Activated CD4-positive, alpha-beta T cell treated with anti-CD3 and anti-CD28 coated beads, Interleukin-2, amount 50 U/mL, for 24 hours (primary cell): ENCODE measurements at places on chromosomes 7 and 10.

DNA sequence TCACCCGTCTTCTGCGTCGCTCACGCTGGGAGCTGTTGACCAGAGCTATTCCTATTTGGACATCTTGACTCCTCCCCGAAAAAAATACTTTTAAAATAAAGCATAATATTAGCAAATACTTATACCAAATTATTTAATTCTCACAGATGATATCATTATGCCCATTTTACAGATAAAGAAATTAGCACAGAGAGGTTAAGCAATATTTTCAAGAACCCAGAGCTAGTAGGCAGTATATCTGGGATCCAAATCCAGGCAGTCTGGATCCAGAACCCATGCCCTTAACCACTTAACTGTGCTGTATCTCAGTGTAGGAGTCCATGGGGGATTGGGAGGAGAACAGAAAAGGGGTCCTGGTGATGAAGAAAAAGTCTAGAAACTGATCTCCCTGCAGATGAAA lies 6.1 kb downstream of the IQUB start:
- DNase-seq: no peak

DNA sequence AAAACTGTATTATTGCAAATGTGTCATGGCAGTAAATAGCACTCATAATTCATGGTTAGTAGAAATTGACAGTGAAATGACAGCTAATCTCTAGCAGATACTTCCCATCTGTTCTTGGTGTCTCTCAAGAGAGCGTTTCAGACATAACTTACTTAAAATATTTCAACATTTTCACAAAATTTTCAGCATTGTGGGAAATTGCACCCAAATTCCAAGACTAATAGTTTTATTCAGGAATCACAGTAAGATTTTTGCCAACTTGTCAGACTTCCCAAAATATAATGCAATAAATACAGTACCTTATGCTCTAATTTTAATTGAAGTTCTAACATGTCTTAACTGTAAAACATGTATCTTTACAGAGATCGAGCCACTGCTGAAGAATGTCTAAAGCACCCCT lies 41.2 kb downstream of the STK17A start:
- no peak for DNase-seq

GRCh38 chr7:133784486-133785001 lies 342.6 kb upstream of the LRGUK start:
- DNase-seq: no peak

- no peak for DNase-seq
Measured at GRCh38 chr7:34747867-34748727, 90.1 kb downstream of the NPSR1 start.

- DNase-seq: no peak
Measured at GRCh38 chr10:13091801-13092200, 8.2 kb upstream of the OPTN start.

- DNase-seq: no peak
Measured at GRCh38 chr10:44939691-44940401, 19.8 kb upstream of the RASSF4 start.

DNA sequence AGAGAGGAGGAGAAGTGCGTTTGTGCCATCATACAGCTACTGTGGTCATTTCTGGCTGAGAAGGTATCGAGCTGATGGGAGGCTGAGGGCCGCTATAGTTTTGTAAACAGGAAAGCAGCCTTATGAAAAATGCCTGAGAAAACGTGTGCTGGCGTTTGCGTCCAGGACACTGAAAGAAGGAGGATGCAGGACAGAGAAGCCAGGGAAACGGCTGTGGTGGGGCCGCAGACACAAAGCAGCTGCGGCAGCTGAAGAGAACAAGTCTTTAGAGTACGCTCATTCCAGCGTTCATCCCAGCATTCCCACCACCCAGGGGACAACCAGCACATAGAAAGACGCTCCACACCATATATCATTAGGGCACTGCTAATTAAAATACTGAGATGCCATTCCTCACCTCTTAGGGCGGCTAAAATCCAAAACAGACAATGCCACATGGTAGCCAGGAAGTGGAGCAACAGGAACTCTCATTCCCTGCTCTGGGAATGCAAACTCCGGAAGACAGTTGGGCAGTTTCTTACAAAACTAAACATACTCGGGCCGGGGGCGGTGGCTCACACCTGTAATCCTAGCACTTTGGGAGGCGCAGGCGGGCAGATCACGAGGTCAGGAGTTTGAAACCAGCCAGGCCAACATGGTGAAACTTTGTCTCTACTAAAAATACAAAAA lies 18.4 kb downstream of the GNA12 start:
- no peak for DNase-seq

GRCh38 chr7:1340031-1340430 lies 107.4 kb downstream of the UNCX start:
- DNase-seq: no peak

DNA sequence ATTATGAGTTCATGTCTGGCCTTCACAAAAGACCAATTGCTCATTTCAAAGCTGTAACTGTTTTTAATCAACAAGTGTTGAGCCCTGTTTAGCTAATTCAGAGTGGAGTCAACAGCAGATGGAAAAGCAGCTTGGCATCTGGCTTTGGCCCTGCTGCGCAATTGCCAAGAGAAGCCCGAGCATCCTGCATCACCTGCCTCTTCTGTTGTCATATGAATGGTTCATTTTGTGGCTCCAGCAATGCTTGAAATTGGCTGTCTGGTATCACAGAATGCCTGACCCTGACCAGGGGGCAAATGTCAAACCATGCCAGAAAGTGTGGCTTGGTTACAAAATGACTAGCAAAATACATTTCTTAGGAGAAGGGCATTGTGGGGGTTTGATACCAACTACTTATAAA lies 296.5 kb upstream of the PHF14 start:
- DNase-seq: no peak

- DNase-seq: no peak
Measured at GRCh38 chr10:44975431-44976331, 2.9 kb downstream of the DEPP1 start.

DNA sequence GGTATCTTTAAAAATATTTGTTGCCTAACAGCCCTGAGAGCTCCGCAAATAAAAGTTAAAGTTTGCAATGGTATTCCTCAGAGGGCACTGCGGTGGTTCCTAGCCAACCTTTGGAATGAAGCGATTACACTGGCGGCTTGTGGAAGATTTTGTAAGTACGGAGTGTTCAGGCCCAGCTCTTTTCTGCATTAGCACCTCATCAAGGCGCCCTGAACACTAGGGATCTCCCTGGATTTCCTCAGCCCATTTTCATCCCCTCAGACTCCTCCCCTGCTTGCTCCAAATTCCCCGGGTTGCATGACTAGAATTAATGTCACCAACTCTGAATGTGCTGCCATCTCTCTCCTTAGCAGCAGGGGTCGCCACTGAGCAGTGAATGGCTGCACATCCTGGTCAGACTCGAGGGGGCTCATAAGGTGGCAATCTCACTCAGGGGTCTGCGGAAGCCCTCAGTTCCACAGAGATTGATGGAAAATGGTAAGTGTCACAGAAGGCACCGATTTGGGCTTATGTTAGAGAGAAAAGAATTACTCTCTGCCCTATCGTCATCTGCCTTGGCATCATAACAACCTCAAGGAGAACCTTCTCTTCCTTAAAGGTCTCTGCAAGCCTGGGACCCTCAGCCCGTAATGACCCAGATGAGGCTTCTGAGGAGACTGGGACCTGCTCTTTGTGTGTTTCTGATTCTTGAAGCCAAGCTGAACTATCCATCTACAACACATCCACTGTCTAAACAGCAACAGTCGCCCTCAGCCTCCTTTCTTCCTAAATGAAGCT lies 262.8 kb upstream of the AOAH start:
- DNase-seq: peak; percentile 55

GRCh38 chr10:131452926-131453720 lies 141.6 kb upstream of the TCERG1L start:
- no peak for DNase-seq

- DNase-seq: no peak
Measured at GRCh38 chr7:158486919-158487318, 100.7 kb downstream of the PTPRN2 start.

- no peak for DNase-seq
Measured at GRCh38 chr10:93364966-93365365, 117.2 kb downstream of the MYOF start.

GRCh38 chr10:110756876-110757275 lies 112.7 kb downstream of the RBM20 start:
- no peak for DNase-seq

- no peak for DNase-seq
Measured at GRCh38 chr7:55060636-55061022, 41.8 kb downstream of the EGFR start.

GRCh38 chr10:65319493-65319892 lies 1606.3 kb upstream of the LRRTM3 start:
- no peak for DNase-seq

- DNase-seq: no peak
Measured at GRCh38 chr7:130650611-130651120, 17.9 kb downstream of the COPG2 start.

- no peak for DNase-seq
Measured at GRCh38 chr10:3336673-3337293, 164.2 kb upstream of the PITRM1 start.

DNA sequence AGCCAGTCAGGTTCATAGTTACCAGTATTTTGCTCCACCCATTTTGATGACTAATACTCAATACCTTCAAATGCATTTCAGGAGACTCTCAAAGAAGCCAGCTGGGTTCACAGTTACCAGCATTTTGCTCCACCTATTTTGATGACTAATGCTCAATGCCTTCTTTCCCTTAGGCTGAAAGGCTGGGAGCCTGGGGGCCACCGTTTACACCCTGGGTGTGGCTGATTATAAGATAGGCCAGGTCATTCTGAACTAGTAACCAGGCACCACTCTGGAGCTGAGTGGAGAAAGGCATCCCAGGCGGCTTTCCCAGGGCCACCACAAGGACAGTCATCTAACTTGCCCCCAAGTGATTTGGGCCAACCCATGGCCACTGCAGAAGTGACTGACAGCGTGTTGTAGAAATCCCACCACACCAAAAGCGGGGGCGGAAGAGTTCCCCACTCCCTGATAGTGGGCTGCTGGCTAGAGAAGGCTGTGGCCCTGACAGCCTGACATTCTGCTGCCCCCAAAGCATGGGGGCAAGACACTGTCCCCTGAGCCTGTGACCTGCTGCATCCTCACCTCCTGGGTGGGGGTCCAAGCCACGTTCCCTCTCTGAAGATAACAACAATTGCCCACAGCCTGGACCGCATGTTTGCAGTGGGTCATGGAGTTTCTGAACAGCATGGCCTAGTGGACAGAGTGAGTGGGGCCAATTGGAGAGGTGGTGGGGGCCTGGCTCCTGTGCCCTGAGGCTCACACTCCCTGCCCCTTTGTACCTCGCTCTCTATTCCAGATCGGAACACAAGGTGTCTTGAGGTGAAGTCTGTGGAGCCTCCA lies 23.0 kb upstream of the ZNF488 start:
- DNase-seq: no peak

DNA sequence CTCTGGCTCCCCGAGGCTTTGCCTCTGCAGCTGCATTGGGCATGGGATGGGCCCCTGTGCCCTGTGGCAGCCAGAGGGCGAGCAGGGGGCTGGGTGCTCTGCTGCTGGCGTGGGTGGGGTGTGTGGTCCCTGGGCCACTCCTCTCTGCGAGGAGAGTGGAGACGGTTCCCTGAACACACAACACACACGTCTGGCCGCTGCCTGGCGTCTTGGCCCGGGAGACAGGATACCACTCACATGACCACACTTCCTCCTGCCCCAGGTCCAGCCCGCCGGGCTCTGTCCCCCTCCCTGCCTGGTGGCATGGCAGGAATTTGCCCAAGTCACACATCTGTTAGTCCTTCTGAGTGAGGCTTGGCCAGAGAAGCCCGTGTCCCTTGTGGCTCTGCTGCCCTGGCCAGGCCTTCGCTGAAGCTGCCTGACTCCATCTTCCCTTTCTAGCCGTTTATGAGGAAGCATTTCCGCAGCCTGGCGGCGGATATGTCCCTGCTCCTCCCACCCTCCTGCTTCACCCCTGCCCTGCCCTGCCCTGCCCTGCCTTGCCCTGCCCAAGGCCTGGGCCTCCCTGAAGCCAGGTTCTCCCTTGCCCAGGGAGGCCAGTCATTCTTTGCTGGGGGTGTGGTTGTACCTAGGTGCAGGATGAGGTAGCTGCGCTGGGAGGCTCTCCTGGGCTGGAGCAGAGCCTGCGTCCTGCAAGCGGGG lies 3.0 kb downstream of the BRI3 start:
- no peak for DNase-seq

DNA sequence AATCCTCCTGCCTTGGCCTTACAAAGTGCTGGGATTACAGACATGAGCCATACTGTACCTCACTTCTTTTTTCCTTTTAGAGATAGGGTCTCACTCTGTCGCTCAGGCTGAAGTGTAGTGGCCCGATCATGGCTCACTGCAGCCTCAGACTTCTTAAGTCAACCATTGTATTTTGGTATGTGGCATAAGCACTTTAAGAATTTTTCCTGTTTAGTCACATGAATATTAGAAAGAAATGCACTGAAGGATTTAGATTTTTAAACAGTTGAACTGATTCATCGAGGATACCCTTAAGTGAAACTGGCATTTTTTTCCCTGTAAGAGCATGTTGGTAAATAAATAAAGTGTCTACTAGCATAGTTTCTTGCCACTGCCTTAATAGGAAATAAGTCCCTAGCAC lies 319.3 kb upstream of the CACNA2D1 start:
- DNase-seq: no peak

GRCh38 chr7:80622541-80622940 lies 15.9 kb upstream of the CD36 start:
- no peak for DNase-seq
